Psoas muscle (tissue), 8 donors: ENCODE measurements at places on chromosomes 6 and 20. TPM values are rescaled to one million over a fixed set of nuclear protein-coding genes. Genes with fewer than 3 reads are reported as not detected.

Gene SPACA1
- total RNA-seq = not detected

- DNase-seq = no peak
Observed at GRCh38 chr6:137951064-137951597, 84.1 kb downstream of the TNFAIP3 start.

Gene SEC23B
- 9.5 TPM for total RNA-seq

DNA sequence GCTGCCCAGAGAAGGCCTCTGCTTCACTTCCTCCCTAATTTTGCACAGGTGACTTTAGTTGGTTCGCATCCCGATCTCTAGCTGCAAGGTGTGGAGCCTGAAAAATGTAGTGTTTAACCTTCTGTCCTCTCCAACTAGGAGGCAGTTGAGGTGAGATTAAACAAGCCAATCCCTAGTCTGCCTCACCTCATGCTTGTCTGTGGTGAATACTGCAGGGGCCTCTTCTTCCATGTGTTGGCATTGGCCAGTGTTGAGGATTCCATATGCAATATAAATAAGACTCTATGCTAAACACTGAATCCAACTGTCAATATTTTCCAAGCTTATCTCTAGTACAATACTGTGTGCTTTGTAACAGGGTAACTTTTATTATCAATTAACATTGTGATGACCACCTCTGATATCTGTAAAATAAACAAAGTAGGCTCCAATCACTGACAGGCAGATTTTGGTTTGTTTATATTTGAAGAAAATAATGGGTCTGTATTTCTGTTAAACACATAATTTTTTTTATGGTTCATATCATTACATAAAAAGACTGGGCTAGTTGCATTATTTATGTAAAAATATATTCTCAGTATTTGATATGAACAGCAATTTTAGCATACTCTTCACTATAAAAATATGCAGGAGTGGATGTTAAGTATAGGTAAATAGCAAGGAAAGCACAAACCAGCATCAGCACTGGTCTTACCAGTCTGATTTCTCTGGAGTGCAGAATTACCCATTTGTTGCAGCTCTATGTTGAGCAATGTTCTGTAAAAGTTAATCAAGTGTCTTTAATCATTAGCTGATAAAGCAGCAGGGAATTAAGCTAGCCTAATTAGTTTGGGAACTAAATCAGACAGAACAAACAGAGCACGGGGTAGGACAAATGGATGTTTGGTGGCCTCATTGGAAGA is 74.0 kb downstream of the ANKRD6 start:
- DNase-seq = no peak

GRCh38 chr6:116390581-116390980 is 19.8 kb downstream of the DSE start:
- DNase-seq = no peak

DNA sequence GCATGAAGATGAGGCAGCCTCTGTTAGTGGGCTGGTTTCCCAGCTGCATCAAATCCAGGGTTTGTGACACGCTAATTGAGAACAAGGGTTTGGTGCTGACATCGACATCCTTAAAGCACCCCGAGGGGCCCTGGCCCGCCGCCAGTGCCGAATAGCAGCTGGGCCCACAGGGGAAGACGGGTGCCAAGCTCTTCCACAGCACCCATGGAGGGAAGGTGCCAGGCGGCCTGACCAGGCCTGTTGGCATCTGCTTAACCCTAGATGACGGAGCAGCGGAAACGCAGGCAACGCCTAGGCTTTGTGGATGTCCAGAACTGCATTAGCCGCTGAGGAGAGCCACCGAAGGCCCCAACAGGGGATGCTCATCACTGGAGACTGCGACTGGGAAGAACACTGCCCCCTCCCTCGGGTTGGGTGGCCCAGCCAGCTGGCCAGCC is 16.0 kb downstream of the UQCC2 start:
- no peak for DNase-seq

GRCh38 chr6:116268589-116269293 is 11.0 kb downstream of the TSPYL1 start:
- DNase-seq = no peak

DNA sequence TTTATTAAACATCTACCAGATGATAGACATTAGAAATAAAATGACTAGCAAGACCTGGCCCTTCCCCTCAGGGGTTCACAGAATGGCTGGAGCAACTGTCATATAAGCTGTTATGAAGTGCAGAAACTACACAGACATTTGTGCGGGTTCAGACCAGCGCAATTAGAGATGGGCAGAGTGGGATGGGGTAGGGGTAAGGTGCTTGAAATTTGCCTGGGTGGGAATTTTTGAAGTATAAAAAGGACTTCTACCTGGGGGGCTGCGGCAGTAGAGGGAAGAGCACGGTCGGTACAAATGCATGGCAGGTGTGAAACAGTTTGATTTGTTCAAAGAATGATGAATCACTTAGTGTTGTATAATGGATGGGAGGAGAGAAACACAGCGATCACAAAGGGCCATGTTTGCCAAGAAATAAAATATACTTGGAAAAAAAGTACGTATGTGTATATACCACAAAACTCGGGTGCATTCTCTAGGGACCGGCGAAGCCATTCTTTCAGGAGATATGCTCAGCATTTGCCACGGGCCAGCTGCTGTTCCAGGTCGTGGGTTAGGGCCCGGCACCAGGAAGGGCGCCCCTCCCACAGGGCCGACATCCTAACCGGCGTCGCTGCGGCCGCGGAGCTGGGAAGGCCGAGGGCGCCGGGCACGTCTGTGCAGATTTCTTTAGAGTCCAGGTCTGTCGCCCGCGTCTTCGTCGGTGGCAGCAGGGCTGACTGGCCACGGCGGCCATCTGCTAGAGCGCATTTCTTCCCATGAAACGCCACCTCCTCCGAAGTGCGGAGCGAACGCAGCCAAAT is 809 bp upstream of the NOL7 start:
- peak; percentile 74 for DNase-seq

Gene DLK2
- total RNA-seq = not detected

Gene SLC22A3
- total RNA-seq = 60.1 TPM

DNA sequence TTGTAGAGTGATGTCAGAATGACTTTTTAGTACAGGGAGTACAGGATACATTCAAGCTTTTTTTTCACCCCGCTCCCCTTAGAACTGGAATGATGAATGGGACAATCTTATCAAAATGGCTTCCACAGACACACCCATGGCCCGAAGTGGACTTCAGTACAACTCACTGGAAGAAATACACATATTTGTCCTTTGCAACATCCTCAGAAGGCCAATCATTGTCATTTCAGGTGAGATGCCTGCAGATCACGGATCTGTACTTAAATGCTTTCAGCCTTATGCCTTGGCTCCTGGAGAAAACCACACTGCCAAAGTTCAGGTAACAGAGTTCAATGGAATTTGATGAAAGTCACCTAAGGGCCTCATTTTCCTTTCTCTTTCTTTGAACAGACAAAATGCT is 8.5 kb downstream of the TNFAIP3 start:
- DNase-seq = no peak

Gene SRSF12
- 0.71 TPM for total RNA-seq

Gene RSPO4
- total RNA-seq = not detected

- no peak for DNase-seq
Observed at GRCh38 chr20:33944914-33945313, 48.8 kb upstream of the RALY start.

Gene COL9A1
- total RNA-seq = not detected

DNA sequence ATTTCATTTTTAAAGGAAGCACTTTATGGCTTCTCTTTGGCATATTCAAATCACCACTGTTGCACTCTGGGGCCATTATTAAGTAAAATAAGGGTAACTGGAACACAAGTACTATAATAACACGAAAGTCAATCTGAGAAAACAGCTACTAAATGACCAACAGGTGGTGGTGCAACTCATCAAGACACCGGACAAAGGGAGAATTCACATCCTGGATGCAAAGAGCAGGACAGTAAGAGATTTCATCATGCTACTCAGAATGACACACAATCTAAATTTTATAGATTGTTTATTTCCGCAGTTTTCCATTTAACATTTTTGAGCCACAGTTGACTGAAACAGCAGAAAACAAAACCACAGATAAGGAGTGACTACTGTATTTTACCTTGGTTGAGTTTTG is 27.6 kb upstream of the LY86 start:
- DNase-seq = no peak

DNA sequence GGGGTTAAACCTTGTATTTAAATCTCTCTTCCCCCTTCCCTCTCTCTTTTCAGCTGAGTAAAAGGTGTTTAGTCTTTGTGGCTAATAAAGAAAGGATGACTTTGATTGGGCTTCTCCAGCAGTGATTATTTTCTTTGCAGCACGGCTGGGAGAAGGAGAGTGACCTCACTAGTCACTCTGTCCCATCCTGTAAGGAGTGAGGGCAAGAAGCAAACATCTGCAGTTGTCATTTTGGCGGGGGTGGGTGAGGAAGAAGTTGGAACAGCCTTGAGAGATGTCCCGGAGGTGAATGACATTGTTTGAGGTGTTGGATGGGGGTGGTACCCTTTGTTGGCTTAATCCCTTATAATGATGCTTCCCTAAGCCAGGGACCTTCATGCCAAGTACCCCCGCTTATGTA is 223.6 kb downstream of the EYA2 start:
- no peak for DNase-seq
